Activated CD8-positive, alpha-beta memory T cell treated with anti-CD3 and anti-CD28 coated beads, Interleukin-2, amount 10 ng/mL, durations not matched to agents 7 days and 5 days (primary cell): ENCODE measurements at places on chromosomes 6 and 20. TPM values are rescaled to one million over a fixed set of nuclear protein-coding genes. Genes with fewer than 3 reads are reported as not detected.

Gene RAB44
- not detected for total RNA-seq

Gene IL20RA
- total RNA-seq: not detected

Gene HFE
- 1.6 TPM for total RNA-seq

Gene BCAS1
- 0.14 TPM for total RNA-seq

Gene TGM3
- not detected for total RNA-seq

Gene SLC18B1
- total RNA-seq: 7.8 TPM

Gene DTD1
- 31.9 TPM for total RNA-seq

Gene SYCP2L
- total RNA-seq: 0.37 TPM

Gene HDGFL1
- not detected for total RNA-seq

Gene IRAK1BP1
- 3.0 TPM for total RNA-seq

Gene PTGIS
- total RNA-seq: 15.1 TPM

Gene WFDC12
- total RNA-seq: not detected

Gene BMP7
- not detected for total RNA-seq

Gene SLC22A2
- not detected for total RNA-seq

Gene KCNK15
- total RNA-seq: not detected

Gene SLC25A27
- 0.35 TPM for total RNA-seq

Gene SRPK1
- 101 TPM for total RNA-seq

Gene MOXD1
- total RNA-seq: not detected

Gene C6orf141
- not detected for total RNA-seq

Gene NOL4L
- total RNA-seq: 18.3 TPM

Gene OR14J1
- not detected for total RNA-seq

Gene WFDC2
- total RNA-seq: not detected

Gene LY6G6F
- total RNA-seq: not detected

Gene SNAP25
- 1.6 TPM for total RNA-seq

Gene ZSCAN23
- total RNA-seq: 0.44 TPM

Gene BPIFB4
- not detected for total RNA-seq

Gene FAXC
- not detected for total RNA-seq

Gene SIRPG
- 122 TPM for total RNA-seq

Gene FAM83C
- not detected for total RNA-seq
